Upper lobe of right lung (tissue), 1 donor: ENCODE measurements at places on chromosomes 4 and X.

DNA sequence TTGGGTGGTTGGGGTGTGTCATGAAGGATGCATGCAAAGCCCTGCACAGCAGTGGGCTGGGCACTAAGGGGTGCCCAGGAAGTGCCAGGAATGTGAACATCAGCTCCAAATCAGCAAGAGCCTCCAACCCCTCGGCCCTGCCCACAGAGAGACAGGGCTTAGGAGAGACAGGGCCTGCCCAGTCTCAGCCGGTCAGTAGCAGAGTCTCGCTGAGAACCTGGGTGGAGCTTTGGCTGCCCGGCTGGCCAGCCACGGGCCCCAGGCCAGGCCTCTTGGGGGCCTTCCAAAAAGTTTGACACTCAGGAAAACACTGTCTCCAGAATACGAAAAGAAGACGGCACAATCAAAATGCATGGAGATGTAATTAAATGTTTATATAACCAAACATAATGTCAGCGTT lies 4.3 kb upstream of the MXD4 start:
- H3K4me1 ChIP-seq: peaks cover 30% of the 10 kb centered on the region
- no peaks in the 10 kb centered on the region for H3K36me3 ChIP-seq
- H3K27me3 ChIP-seq: no peaks in the 10 kb centered on the region
- H3K27ac ChIP-seq: peak overlapping the region; percentile 71
- peak; percentile 83 for DNase-seq

- H3K27me3 ChIP-seq: no peaks in the 10 kb centered on the region
Observed at GRCh38 chr4:53141308-53141707, 224.6 kb downstream of the SCFD2 start.

GRCh38 chrX:150316564-150316963 lies 46.6 kb upstream of the MAMLD1 start:
- no peak for DNase-seq
- no peaks in the 10 kb centered on the region for H3K27me3 ChIP-seq
- no peaks in the 10 kb centered on the region for H3K4me1 ChIP-seq
- no peak overlapping the region for H3K4me3 ChIP-seq
- no peak overlapping the region for H3K27ac ChIP-seq

DNA sequence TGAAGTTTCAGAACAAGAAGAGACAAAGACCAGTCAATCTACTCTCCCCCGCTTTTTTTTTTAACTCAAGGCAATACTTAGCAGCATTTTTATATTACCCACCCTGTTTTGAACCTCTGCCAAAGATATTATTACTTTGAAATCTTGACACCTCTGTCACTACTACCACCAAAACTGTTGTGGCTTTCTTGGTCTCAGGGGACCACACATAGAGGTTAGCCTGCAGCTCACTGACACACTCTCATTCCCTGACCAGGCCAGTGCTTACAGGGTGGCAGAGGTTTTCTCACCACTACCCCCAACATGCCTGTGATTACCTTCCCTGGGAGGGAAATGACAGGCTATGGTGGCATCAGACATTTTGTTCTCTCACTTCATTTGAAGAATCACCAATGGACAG lies 137.4 kb upstream of the STIM2 start:
- H3K4me1 ChIP-seq: no peaks in the 10 kb centered on the region
- H3K4me3 ChIP-seq: no peak overlapping the region
- no peaks in the 10 kb centered on the region for H3K27me3 ChIP-seq
- no peak overlapping the region for H3K27ac ChIP-seq
- no peak for DNase-seq

DNA sequence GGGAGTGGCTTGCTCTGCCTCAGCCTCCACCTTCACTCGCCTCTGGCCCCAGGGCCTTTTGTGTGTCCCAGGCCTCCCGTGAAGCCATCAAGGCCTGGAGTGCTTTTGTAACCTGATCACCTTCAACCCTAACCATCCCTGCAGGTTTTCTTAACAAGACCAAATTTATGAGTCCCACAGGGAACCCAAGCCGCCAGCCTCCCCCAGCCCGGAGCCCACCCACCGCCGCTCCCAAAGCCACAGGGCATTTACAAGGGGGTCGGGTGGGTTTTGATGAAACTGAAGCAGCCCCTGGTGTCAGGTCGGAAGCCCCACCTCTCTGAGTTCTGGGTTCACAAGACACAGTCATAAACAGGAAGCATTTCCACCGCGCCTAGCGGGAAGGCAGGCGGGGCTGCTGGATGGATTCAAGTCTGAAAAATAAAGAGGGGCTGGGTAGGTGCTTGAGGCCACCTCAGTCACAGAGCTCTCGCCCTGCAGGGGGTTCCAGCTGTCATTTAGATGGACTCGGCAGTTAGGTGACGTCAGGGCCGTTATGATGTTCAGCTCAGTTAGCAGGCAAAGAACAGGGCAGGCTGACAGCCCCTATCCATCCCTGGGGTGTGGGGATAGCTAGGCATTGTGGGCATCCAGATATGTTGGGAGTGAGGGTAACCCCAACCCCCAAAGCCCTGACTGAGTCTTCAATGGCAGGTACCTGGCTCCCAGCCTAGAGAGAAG lies 128.5 kb downstream of the BCOR start:
- H3K36me3 ChIP-seq: no peaks in the 10 kb centered on the region
- DNase-seq: no peak
- no peak overlapping the region for H3K4me3 ChIP-seq
- no peaks in the 10 kb centered on the region for H3K4me1 ChIP-seq
- H3K27me3 ChIP-seq: no peaks in the 10 kb centered on the region

GRCh38 chr4:182240161-182241130 lies 2.8 kb upstream of the TENM3 start:
- H3K36me3 ChIP-seq: no peaks in the 10 kb centered on the region
- DNase-seq: no peak
- no peaks in the 10 kb centered on the region for H3K27me3 ChIP-seq
- H3K4me1 ChIP-seq: no peaks in the 10 kb centered on the region

GRCh38 chr4:163878336-163879121 lies 384.0 kb downstream of the TMA16 start:
- H3K36me3 ChIP-seq: no peaks in the 10 kb centered on the region
- no peaks in the 10 kb centered on the region for H3K4me1 ChIP-seq
- no peak for DNase-seq
- no peak overlapping the region for H3K4me3 ChIP-seq
- H3K27ac ChIP-seq: no peak overlapping the region
- no peaks in the 10 kb centered on the region for H3K27me3 ChIP-seq

- H3K27ac ChIP-seq: no peak overlapping the region
- no peak overlapping the region for H3K4me3 ChIP-seq
- no peak for DNase-seq
- no peaks in the 10 kb centered on the region for H3K27me3 ChIP-seq
- no peaks in the 10 kb centered on the region for H3K36me3 ChIP-seq
Observed at GRCh38 chrX:16394290-16394689, 227.0 kb downstream of the MAGEB17 start.

DNA sequence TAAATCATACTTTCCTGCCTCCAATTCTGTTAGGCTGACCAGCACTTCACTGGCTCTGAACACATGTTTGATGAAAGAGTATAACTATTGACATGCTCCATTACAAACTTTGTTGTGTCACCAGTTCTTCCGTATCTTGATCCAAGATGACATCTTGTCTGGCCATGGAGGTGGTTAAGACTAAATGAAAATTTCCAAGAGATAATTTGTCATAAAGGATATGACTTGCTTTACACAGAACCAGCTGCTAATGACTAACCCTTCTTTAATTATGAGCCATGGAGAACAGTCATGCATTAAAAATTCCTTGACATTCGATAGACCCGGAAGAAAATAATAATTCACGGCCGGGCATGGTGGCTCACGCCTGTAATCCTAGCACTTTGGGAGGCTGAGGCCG lies 17.7 kb upstream of the N4BP2 start:
- no peak for DNase-seq
- H3K27me3 ChIP-seq: no peaks in the 10 kb centered on the region
- H3K4me1 ChIP-seq: no peaks in the 10 kb centered on the region
- no peak overlapping the region for H3K27ac ChIP-seq
- no peaks in the 10 kb centered on the region for H3K36me3 ChIP-seq

- H3K4me1 ChIP-seq: peaks cover 6% of the 10 kb centered on the region
- H3K27me3 ChIP-seq: peaks cover 7% of the 10 kb centered on the region
- no peak for DNase-seq
- no peak overlapping the region for H3K27ac ChIP-seq
- H3K36me3 ChIP-seq: no peaks in the 10 kb centered on the region
- no peak overlapping the region for H3K4me3 ChIP-seq
Observed at GRCh38 chr4:26175006-26175786, 145.6 kb upstream of the RBPJ start.

DNA sequence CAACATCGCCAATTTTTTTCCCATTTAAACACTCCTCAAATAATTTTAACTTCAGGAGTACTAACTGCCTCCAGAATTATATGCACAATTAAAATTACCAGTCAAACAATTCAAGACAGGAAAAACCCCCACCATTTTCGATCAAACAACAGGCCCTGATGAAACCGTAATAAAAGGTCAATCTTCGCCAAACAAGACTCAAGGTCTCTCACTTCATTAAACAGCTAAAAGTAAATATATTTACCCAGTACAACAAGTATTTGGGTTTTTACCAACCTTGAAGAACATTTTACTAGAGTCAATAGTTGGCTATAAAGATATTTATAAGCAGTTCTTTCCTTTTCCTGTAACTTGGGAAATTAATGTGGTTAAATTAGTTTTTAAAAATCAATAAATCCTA lies 28.3 kb downstream of the RFC1 start:
- no peak for DNase-seq
- no peaks in the 10 kb centered on the region for H3K27me3 ChIP-seq
- no peak overlapping the region for H3K4me3 ChIP-seq
- H3K36me3 ChIP-seq: peaks cover 11% of the 10 kb centered on the region

GRCh38 chr4:17544205-17544604 lies 29.2 kb downstream of the CLRN2 start:
- no peaks in the 10 kb centered on the region for H3K36me3 ChIP-seq
- no peaks in the 10 kb centered on the region for H3K27me3 ChIP-seq
- H3K27ac ChIP-seq: no peak overlapping the region
- no peak for DNase-seq
- H3K4me3 ChIP-seq: no peak overlapping the region

DNA sequence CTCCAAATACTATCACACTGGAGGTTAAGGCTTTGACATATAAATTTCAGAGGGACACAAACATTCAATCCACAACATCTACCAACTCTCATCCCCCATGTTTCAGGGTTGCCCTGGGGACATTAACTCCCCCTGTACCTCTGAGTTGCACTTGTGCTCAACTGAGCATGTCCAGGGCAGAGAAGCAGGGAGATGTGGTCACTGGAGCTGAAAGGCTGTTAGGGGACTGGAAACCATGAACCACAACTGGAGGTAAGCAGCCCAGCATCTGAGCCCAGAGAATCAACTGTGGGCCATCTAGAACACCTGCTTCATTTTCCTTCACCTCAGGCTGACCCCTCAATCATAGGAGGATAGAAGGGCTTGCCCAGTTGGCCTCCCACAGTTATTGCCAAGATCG lies 641.1 kb downstream of the MID1IP1 start:
- H3K27ac ChIP-seq: no peak overlapping the region
- H3K4me3 ChIP-seq: no peak overlapping the region
- H3K4me1 ChIP-seq: no peaks in the 10 kb centered on the region

DNA sequence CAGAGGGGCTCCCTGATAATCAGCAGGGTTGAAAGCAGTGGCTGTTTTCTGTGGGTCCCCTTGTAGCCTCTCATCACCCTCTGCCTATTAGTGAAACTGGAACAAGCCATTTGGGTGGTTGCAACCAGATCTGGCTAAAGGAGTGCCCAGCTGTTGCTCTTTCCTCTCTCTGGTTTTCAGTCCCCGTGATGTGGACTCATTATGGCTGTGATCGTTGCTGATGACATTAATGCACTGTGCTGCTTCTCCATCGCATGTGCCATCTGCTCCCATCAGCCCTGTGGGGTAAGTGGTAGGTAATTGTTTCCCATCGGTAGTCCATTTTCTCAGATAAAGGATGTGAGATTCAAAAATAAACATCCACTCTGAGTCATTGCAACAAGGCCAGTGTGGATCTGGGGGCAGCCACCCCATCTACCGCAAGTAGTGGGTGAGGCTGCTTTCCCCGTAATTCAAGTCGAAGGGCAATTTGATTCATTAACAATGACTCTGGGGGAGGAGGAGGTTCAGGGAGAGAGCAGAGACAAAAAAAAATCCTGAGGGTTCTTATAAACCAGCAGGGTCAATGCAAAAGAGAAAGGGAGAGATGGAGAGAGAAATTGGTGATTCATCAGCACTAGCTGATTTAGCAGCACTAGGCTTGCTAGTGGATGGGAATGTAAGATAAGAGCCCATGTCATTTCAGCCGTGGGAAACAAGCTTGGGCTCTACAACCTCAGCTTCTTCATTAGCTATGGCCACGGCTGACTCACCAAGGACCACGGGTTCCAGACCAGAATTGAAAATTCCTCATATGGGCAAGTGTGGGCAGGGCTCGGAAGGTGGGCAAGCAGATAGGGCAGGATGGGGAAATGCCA lies 357.8 kb downstream of the MID1IP1 start:
- H3K36me3 ChIP-seq: no peaks in the 10 kb centered on the region
- peak; percentile 60 for DNase-seq
- H3K27me3 ChIP-seq: no peaks in the 10 kb centered on the region
- H3K4me1 ChIP-seq: no peaks in the 10 kb centered on the region
- H3K27ac ChIP-seq: no peak overlapping the region

DNA sequence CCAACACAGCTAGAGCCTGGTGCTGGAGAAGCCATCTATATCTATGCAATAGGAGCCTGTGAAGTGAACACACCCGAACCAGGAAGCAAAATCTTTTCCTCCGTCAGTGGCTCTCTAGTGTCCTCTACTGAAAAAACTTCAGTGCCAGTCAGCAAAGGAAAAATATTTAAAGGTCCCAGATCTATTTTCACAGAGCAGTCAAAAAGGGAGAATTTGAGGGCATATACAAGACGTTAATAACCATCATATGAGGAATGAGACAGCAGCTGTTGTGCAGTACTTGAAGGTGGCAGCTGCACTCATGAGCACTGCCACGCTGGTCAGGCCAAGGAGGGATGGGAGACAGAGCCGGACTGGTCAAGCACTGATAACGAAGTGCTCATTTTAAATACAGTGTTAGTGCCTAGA lies 14.4 kb downstream of the MCUB start:
- no peak overlapping the region for H3K4me3 ChIP-seq
- no peak overlapping the region for H3K27ac ChIP-seq
- DNase-seq: no peak
- no peaks in the 10 kb centered on the region for H3K36me3 ChIP-seq
- H3K4me1 ChIP-seq: no peaks in the 10 kb centered on the region

DNA sequence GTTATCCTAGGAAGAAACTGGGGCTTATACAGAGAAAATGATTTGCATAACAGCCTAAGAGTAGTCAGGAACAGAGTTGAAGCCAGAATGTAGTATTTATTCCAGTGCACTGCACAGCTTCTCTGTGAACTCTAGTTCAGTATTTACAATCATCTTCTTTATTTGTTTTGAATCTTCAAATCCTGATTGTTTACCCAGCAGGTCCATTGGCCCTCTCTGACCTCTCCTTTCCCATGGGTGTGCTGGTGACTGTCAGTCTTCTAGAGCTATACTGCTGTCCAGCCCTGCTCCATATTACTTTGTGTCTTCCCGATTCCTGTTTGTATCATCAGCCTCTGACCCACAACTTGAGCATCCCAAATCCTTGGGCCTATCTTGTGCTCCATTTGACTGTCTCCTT lies 301.9 kb upstream of the HS3ST1 start:
- H3K36me3 ChIP-seq: no peaks in the 10 kb centered on the region
- H3K27me3 ChIP-seq: no peaks in the 10 kb centered on the region
- no peaks in the 10 kb centered on the region for H3K4me1 ChIP-seq
- H3K27ac ChIP-seq: no peak overlapping the region
- H3K4me3 ChIP-seq: no peak overlapping the region
